Mesangial cell (primary cell): ENCODE measurements at places on chromosomes 16 and 17. TPM values are rescaled to one million over a fixed set of nuclear protein-coding genes. Genes with fewer than 3 reads are reported as not detected.

Gene UBTF
- total RNA-seq: 38.6 and 45.1 TPM in 2 replicates

Gene MGAT5B
- total RNA-seq: 0.33 and 1.5 TPM in 2 replicates

Gene ITPRIPL2
- 26.9 and 47.7 TPM in 2 replicates for total RNA-seq

Gene GUCY2D
- total RNA-seq: not detected in 2 replicates

Gene GNAO1
- under 0.01 and 0.33 TPM in 2 replicates for total RNA-seq

Gene PLEKHG4
- 8.8 and 16.4 TPM in 2 replicates for total RNA-seq

Gene PIK3R5
- not detected in 2 replicates for total RNA-seq

Gene CTRB2
- not detected in 2 replicates for total RNA-seq

Gene FBXW10
- total RNA-seq: not detected in 2 replicates

Gene CTRL
- 0.38 and 0.65 TPM in 2 replicates for total RNA-seq

Gene ITGB3
- total RNA-seq: 148 and 185 TPM in 2 replicates

Gene GDPD3
- 0.16 and 0.76 TPM in 2 replicates for total RNA-seq

Gene SLC12A3
- not detected in 2 replicates for total RNA-seq

Gene ZNF597
- 1.1 and 1.4 TPM in 2 replicates for total RNA-seq

Gene RAD51C
- total RNA-seq: 9.4 and 36.5 TPM in 2 replicates

Gene DBNDD1
- 14.2 and 21.8 TPM in 2 replicates for total RNA-seq

Gene CTRB1
- total RNA-seq: not detected in 2 replicates

Gene APPBP2
- 13.5 and 18.6 TPM in 2 replicates for total RNA-seq

Gene P2RX5
- total RNA-seq: 9.1 and 13.2 TPM in 2 replicates

Gene HS3ST3A1
- total RNA-seq: 56.4 and 91.1 TPM in 2 replicates

Gene CFAP97D1
- not detected in 2 replicates for total RNA-seq

Gene NAGS
- 6.2 and 9.0 TPM in 2 replicates for total RNA-seq

Gene SLC13A2
- total RNA-seq: not detected in 2 replicates

Gene CNTNAP4
- total RNA-seq: not detected in 2 replicates

Gene GP1BA
- total RNA-seq: not detected in 2 replicates
